ENCODE measurements at places on chromosomes 2 and 18.

GRCh38 chr2:115584507-115584906 lies 1142.1 kb downstream of the DPP10 start:
- DNase-seq, result no peak

DNA sequence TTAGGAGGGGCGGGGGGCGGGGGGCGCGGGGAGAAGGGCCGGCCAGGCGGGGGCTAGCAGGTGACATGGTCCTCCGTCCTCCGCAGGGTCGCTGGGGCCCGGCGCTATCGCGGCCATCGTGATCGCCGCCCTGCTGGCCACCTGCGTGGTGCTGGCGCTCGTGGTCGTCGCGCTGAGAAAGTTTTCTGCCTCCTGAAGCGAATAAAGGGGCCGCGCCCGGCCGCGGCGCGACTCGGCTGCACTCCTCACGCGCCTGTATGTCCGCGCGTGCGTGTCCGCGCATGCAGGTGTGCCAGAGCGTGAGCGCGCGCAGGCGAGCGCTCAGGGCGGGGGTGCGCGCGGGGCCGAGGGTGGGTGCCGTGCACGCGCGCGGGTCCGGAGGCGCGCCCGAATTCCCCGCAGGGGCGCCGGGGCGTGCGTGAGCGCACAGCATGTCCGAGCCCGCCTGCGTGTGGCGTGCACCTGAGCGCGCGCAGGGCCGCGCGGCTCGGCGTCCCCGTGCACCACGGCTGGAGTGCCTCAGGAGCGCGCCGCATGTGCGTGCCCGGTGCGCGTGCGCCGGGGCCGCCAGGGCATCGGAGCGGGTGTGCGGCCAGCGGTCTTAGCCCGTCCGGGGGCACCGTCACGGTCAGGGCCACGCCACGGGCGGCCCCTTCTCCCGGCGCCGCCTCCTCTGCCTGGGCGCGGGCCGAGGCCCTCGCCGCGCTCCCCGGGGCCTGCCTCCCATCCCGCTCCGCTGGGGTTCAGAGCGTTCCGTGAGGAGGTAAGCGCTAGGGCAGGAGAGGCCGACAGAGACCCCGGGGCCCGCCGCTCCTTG lies 6.3 kb downstream of the SNORC start:
- DNase-seq, result no peak

DNA sequence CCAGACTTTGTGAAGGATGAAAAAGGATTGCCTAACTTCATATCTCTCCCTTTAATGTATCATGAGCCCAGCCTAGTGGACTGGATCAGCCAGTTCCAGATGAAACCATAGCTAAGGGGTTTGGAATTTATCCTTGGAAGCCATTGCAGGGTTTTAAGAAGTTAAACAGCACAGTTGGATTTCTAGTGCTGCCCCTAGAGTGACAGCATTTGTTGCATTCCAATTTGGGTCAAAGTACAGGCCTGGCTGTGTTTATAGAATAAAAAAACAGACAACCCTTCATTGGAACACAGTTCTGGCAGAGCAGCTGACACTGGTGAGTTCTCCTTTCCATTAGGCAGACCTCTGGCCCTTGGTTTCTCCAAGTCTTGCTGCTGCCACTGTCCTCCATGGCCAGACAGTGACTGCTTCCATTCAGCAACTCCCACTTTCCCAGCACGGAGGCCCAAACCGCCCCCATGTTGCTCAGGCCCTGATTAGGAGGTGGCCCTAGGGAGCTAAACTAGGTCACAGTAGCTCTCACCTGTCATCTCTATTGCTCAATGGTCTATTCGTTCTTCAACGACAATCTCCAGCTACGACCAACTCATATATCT lies 8.0 kb downstream of the GPR39 start:
- DNase-seq, result no peak

GRCh38 chr2:118774458-118775133 lies 72.9 kb downstream of the EN1 start:
- no peak for DNase-seq

DNA sequence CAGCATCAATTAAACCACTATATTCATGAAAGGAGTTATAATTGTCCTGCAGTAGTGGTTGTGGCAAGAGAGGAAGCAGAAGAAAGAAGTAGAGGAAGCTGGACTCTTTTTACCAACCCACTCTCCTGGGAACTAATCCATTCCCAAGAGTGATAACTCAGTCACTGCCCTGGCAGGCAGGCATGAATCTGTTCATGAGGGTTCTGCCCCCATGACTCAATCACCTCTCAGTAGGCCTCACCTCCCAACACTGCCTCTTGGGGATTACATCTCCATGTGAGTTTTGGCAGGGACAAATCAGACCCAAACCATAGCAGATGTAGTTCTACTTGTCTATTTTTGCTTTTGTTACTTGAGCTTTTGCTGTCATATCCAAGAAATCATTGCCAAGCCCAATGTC lies 232.7 kb upstream of the MAP2 start:
- no peak for DNase-seq

DNA sequence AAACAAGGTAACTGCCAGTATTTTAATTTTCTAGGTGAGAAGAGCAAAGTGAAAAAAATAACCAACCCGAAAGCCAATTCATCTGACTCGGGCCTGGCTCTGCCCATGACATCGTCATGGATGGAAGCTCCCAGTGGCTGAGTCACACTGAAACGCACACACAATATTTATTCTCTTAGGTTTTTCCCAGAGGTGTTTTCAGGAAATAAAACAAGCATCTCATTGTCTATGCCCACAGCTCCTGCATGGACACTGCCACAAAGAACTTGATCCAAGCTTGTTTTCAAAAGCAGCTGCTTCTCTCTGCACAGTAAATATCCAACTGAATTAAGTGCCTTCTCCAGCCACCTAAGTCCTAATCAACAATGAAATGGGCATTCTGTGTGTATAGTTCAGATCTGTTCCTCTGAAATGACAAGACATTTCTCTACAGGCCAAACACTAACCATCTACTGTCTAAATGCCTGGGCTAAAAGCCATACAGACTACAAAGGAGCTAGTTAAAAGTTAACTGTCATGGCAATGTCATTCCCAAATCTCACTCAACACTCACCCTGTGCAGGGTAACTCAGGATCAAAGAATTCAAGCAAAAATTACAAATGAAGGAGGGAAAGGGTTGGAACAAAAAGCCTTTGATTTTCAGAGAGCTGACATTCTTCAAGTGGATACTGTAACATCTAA lies 62.9 kb downstream of the RPL31 start:
- DNase-seq, result peak; percentile 73

GRCh38 chr2:37792366-37792765 lies 120.9 kb upstream of the CDC42EP3 start:
- DNase-seq, result no peak

GRCh38 chr18:22282311-22283115 lies 113.1 kb downstream of the GATA6 start:
- peak; percentile 97 for DNase-seq

DNA sequence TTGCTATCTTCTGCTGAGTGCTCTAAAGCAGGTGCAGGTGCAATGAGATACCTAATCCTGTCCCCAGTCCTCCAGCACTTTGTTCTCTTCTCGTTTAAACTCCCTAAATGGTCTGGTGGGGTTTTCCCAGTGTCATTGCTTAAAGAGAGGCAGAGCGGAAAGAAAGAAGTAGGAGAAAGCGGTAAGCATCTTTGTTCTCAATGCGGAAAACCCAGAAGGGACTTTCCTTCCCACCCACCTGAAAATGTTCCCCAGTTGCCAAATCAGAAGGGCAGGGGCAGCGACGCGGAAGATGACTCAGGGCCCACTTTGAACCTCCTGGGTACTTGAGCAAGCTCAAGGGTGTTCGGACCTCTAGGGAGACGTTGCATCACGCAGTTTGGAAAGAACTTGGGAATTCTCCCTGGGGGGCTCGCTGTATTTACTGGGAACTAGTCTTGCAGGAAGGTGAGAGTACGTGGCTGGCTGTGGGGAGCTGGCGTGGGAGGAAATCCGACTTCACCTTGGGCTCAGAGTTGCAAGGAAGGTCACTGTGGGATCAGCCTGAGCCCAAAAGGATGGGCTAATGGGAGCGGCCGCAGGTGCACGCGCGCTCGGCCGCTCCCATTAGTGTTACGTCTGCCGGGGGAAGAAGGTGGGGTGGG lies 589 bp upstream of the SGPP2 start:
- DNase-seq, result peak; percentile 66

GRCh38 chr2:241540401-241540770 lies 18.2 kb upstream of the BOK start:
- peak; percentile 14 for DNase-seq

DNA sequence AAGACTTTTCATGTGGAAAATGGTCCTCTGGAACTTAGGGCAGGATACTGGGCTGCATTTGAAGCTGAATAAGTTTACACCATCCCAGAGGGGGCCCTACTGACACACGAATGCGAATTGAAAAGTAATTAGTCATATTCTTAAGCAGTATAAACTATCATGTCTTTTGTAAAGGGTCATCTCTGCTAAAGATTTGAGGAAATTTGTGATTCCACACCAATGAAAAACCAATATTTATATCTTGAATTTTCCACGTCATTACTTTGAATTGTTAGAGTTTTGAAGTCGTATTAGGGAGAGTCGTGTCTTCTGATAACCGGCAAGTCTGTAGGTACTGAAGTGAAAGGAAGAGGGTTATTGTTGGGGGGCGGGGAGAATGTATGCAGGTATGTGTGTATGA lies 4.1 kb upstream of the OTX1 start:
- DNase-seq, result no peak

- peak; percentile 90 for DNase-seq
Observed at GRCh38 chr2:30115141-30115980, 31.4 kb upstream of the YPEL5 start.

DNA sequence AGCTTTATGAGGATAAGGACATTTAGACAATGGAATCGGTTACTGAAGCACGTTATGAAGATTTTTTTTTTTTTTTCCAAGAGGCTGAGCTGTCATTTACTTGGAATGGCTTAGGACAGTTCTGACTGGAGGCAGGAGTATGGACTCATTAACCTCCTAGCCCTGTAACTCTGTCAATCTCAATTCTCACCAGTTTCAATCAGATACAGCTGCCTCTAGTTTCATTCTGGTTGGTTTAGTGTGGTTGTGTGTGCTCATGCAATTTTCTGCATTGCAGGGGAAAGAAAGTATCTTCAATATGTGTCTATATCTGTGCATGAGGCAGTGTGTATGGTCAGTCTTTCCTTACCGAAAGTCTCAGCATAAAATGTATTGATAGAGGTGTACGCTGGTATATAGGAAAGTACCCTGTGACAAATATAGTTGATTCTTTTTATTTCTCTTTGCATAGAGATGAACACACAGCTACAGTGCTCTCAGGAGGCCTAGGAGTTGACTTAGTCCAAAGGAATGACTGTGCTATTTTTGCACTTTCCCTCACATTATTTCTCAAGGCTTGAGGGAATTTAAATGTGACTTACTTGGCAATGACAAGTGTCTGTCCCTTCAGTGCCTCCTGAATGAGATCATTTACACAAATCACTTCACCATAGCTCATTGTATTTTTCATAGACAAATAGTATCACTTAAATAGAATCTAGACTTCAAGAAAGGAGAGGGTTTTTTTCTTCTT lies 50.5 kb upstream of the GRB14 start:
- no peak for DNase-seq

DNA sequence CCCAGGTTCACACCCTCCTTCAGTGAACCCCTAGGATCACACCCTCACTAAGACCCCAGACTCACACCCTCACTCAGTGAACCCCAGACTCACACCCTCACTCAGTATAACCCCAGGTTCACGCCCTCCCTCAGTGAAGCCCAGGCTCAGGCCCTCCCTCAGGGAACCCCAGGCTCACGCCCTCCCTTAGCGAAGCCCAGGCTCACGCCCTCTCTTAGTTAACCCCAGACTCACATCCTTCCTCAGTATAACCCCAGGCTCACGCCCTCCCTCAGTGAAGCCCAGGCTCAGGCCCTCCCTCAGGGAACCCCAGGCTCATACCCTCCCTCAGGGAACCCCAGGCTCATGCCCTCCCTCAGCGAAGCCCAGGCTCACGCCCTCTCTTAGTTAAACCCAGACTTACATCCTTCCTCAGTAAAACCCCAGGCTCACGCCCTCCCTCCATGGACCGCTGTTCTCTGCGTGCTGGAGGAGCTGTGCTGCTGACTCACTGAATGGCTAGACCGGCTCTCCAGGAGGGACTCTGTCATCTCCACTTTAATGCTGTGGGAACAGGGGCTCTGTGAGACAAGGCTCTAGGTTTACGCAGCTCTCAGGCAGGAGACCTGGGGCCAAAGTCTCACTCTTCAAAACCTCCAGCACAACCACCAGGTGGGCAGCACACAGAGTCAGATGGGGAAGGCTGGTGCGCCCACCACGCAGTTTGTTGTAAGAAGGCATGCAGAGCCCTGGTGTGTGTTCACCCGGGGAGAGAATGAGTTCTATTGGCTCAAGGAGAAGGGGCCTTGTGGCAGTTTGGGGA lies 506.9 kb upstream of the MYT1L start:
- no peak for DNase-seq

- DNase-seq, result peak; percentile 18
Observed at GRCh38 chr2:100365434-100365833, 43.1 kb upstream of the LONRF2 start.

DNA sequence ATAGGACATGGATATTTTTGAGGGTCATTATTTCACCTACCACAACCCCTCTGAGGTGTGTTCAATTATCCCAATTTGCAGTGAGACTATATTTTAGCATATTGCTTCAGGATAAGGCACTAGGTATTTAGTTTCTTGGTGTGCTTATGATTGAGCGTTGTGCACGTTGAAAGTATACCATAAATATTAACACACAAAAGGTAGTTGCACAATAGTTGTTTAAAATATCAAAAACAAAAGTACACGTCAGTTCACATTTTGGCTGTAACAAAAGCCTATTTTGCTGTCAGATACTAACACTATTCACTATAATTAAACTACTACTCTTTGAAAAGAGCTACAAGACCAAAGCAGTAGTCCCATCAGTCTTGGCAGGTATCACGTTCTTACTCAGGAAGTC lies 367.5 kb downstream of the DSC3 start:
- DNase-seq, result no peak

- no peak for DNase-seq
Observed at GRCh38 chr2:144020047-144020446, 499.9 kb downstream of the ZEB2 start.

- DNase-seq, result no peak
Observed at GRCh38 chr2:5959836-5960820, 267.9 kb downstream of the SOX11 start.

DNA sequence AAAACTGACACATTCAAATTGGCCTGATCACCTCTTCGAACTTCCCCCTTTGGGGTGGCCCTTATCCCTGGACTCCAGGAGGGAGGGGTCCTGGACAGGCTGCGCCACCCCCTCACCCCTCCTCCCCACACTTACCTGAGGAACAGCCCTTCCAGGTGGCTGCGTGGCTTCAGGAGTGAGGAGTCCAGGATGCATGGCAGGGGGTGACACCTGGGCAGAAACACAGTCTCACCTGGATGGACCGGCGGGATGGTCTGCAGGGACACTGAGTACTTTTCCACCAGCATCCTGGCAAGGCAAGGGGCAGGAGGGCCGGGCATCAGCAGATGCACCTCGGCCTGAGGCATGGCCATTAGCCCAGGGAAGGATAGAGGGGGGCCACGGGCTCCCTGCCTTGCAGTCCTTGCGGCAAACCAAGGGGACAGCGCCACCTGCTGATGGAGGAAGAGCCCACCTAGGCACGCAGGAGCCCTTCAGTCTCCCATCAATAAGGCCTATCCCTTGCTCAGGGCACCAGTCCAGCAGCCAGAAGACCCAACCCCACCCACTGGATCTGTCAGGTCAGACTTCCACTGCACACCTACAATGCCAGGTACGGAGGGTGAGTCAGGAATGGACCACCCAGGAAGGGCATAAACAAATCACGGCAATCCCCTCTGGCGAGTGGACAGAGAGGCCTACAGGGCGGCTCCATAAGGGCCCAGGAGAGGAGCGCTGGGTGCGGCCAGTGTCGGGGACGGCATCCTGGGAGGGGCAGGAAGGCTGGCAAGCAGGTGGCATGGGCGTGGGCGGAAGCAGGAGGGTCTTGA lies 26.0 kb downstream of the FAM178B start:
- peak; percentile 64 for DNase-seq

All from kidney glomerular epithelial cell (primary cell).